ENCODE measurements at places on chromosomes 5 and 9.

GRCh38 chr5:129958581-129958980 is 54.3 kb downstream of the CHSY3 start:
- DNase-seq = no peak

DNA sequence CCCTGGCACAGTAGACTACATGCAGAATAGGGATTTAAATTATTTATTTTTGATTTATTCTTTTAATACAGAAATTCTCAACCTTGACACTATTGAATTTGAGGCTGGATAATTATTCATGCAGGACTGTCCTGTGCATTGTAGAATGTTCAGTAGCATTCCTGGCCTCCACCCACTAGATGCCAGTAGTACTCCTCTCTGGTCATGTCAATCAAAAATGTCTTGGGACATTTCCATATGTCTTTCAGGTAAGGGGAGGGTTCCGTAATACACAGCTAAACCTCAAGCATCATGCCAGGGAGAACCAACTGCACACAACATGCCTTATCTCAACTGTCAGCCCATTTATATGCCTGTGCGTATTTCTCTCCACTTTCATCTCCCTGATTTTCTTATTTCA is 231.8 kb downstream of the BRINP1 start:
- no peak for DNase-seq

DNA sequence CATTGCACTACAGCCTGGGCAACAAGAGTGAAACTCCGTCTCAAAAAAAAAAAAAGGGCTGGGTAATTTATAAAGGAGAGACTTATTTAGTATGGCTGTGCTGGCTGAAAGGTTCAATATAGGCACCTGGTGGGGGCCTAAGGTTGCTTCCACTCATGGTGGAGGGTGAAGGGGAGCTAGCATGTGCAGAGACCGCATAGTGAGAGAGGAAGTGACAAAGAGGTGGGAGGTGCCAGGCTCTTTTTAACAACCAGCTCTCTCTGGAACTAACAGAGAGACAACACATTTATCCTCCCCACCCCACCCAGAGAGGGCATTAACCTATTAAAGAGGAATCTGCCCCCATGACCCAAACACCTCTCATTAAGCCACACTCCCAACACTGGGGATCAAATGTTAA is 28.9 kb upstream of the SERINC5 start:
- no peak for DNase-seq

DNA sequence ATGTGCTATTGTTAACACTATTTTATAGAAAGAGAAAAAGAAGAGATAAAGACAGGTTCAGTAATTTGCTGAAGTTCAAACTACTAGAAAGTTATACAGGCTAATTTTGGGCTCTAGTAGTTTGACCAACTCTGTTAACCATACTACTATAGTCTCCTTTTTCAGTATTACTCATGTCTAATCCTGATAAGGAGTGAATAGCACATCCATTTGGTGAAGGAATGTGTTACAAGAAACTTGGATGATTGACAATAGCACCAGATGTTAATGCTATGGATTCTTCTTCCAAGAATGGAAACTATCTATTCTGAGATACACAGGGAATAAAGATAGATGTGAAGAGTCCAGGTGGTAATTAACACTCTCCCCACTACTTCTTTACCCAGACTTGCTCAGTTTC is 677.3 kb downstream of the PRELID2 start:
- no peak for DNase-seq

- DNase-seq = no peak
Observed at GRCh38 chr5:172501708-172502320, 47.5 kb upstream of the SH3PXD2B start.

- DNase-seq = no peak
Observed at GRCh38 chr5:167790045-167790444, 501.4 kb upstream of the WWC1 start.

- no peak for DNase-seq
Observed at GRCh38 chr9:31355965-31356364, 1028.5 kb upstream of the ACO1 start.

DNA sequence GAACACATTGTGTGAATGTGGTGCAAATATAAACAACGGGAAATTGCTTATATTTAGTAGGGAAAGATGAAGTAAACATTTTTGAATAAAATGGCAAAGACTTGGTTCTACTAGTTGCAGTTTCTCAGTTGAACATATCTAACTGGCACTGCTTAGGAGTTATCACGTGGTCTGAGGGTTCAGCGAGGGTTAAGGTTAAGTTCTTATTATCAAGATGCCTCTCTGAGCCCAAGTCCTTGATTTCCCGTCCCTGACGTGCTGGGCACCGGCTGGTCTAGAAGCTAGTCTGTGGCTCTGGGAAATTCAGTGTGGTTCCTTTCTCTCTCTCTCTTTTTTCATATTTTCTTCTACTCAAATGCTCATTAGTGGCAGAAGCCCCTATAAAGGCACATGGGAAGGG is 81.6 kb upstream of the PITX1 start:
- no peak for DNase-seq

- DNase-seq = no peak
Observed at GRCh38 chr9:118829334-118829733, 539.9 kb downstream of the BRINP1 start.

DNA sequence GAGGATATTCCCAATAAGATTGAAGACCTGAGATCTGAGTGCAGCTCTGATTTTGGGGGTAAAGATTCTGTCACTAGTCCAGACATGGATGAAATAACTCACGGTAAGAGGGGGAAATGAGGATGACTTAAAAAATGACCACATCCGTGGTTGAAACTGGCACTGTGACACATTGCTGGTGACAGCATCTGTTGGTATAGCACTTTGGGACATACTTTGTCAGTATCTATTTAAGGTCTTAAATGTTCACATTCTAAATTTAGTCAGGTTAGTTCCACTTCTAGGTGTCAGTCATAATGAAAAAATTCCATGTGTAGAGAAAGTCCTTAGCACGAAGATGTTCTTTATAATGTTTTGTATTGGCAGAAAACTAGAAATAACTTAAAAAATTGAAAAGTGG is 70.9 kb downstream of the GAPVD1 start:
- DNase-seq = no peak

DNA sequence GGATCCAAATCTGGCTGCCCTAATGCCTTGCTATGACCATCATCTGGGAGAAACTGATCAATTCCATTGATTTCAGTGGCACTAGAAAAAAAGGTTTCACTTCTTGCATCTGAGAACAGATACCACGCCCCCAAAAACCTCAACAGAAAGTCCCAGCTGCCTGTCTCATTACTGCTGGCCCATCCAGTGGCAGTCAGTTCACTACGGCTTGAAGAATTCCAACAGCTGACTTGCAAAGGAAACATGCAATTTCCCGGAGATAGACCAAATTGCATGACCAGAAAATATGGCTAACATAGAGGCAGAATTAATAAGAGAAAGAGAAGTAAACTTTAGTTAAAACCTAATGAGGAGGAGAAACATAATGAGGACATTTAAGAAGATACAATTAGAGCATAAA is 48.6 kb downstream of the UGCG start:
- no peak for DNase-seq

GRCh38 chr9:75088646-75089372 is 495 bp downstream of the OSTF1 start:
- no peak for DNase-seq

DNA sequence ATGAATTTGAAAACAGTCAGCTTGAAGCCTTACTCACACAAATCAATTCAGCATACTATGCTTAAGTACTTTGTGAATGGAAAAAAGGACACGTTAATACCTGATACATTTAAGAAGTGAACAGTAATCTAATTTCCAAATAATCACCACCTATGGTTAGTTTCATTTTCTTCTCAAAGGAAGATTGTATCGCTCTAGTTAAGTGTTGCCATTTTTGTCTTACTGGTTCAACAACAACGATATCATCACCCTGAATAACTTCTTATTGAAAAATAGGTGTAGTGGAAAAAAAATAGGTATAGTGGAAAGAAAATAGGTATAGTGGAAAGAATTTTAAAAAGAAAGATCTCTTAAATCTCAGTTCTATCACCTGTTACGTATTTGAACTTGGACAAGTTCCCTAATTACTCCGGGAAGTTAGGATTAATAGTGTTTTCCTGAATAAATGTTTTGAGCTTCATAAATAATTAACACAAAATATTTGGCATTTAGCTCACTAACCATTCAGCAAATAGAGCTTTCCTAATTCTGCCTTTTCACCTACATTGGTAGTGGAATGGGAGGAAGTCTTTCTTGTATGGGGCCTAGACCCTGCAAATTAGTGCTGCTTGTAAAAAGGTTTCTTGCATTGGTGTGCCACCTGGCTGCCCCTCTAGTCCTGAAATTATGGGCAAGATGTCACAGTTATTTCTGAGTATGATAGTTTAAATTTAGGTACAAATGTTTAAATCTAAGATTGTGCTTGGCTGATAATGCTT is 502.6 kb upstream of the NMUR2 start:
- DNase-seq = no peak

DNA sequence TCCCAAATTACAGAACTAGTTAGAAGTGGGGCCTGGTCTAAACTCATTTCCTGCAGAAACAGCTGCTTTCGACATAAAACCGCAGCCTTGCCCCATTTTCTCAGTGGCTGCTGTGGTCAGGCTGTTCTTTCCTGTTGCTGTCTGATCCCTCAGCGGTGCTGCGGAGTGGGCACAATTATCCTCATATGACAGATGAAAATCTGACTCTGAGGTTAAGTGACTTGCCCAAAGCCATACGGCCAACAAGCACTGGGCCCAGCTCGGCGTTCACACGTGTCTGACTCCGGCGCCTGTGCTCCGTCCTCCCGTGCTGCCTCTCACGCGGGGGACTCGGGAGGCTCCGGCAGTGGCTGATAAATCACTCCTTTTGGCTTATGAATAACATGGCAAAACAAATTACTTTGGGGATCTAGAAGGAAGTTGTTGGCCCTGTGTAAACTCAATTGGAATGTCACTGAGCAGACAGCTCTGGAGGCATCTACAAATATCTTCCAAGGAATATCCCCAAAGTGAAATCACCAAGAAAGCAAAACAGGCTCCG is 142.6 kb upstream of the LMX1B start:
- no peak for DNase-seq

DNA sequence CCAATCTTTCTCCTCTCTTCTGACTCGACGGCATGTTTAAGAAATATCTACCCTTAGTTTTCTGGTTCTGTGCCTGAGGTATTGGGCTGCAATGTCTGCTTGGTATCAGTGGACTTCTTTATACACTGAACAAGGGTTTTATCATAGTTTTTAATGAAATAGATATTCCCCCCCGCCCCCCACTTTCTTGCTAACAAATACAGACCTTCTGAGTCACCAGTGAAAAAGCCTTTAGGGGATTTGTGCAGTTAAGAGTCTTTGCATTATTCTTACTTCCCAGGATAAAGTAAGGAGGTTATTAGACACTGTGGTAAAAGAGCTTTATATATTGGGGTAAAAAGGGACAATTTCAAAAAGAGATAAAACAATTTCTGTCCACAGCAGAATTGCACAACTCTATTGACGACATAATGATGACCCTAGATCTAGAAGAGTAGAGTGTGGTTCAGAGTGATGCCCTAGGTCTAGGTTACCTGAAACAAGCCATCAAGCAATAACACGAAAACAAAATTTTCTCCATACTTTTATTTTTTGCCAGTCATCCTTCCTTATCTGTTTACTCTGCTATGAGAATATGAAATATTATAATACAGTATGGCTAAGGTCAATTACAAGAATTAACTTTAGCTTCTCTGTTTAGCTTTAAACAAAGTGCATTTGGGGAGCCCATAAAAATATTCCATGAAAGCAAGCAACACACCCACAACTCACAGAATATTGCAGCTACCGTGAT is 110.7 kb downstream of the PLK2 start:
- no peak for DNase-seq

DNA sequence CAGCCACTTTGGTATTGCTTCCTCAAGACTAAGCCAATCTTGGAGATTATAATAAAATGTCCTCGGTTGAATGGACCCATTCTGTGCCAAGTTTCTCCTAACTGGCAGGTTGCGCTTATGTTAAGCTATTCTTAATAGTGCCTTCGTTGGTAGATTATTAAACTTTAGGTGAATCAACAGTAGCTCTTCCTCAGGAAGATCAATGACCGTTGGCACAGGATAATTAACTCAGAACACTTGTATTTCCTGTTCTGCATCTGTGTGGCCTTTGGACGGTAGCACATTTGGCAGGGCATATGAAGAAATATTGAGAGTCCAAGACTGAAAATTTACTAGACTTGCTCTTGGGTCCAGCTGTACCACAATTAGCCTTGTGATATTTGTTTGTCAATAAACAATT is 402.9 kb downstream of the MLLT3 start:
- DNase-seq = no peak

DNA sequence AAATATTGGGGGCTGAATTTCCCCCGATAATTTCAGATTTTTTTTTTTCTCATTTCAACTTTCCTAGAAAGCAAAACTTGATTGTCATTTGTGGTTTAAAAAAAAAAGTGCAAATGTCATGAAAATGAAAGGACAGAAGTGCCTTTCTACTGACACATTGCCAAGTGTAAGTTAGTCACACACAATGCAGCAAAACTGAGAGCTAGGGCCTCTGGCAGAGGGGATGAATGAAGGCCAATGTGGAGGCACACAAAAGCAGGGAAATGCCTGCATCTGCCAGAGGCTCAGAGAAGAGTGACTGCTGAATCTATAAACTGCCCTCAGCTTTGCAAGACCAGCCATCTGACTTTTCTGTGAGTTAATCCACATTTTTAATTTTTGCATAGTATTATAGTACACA is 6.8 kb upstream of the IFNA5 start:
- DNase-seq = no peak

DNA sequence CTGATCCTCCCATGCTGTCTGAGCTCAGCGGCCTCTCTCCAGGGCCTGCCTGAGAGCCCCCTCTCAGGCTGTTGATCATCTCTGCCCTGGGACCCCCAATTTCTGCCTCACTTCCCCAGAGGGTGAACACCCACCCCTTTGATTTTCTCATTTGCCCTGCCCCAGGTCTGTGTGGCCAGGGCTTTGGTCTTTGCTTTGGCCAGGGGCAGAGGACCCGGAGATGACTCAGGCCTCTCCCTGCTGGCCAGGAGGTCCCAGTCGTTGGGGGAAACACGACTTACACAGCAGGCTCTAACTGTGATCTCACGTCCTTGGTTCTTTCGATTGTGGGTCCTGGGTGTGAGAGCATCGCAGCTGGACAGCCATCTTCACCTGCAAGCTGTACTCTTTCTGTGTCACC is 1.1 kb upstream of the ADAMTS2 start:
- no peak for DNase-seq

GRCh38 chr9:34540827-34541226 is 18.0 kb upstream of the ENHO start:
- no peak for DNase-seq

- DNase-seq = no peak
Observed at GRCh38 chr5:111310711-111311620, 86.8 kb downstream of the CAMK4 start.

DNA sequence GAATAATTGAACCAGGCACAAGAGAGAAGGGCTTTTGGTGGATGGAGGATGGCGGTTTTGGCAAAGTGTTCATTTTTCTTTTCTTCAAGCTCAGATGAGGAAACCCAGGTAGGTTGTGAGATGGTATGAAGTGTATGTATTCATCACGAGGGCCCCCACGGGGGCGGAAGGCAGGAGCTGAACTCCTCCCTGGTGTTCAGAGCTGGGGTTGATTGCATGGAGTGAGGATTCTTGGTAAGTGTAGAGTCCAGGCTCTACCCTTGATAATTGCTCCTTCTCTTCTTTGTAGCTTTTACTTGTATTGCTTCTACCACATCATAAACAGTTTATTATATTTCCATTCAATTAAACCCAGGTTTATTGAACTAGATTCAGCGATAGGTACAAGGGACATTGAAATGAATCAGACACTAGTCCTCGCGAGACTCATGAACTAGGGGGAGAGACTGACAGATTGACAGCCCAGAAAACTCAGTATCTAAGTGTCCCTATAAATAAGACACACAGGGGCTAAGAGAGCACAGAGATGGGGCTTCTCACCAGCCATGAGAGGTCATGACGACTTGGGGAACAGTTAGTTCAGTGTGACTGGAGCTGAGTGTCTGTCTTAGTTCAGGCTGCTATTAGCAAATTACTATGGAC is 116.7 kb upstream of the KLF4 start:
- DNase-seq = no peak

Data from activated naive CD4-positive, alpha-beta T cell (primary cell).